ENCODE measurements at places on chromosomes 6 and 20.

- no peak for DNase-seq
Measured at GRCh38 chr6:137115658-137116057, 57.8 kb downstream of the IL22RA2 start.

GRCh38 chr6:149221774-149222070, 95.8 kb upstream of the TAB2 start:
- no peak for DNase-seq

DNA sequence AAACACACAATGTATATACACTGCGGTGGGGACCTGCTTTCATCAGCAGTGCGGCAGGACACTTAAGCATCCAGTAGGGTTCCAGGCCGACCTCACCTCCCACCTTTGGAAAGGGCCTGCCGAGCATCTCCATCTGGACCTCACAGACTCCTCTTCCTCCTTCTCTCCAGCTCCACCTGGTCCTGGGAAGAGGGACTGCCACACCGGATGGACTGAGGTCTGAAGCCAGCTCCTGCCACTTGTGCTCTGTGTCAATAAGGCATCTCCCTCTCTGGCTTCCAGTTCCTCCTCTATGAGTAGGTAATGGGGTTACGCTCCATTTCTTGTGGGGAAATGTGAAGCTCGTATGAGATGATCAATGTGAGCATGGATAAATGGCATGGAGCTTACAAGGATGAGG, 19.1 kb upstream of the NNAT start:
- no peak for DNase-seq

DNA sequence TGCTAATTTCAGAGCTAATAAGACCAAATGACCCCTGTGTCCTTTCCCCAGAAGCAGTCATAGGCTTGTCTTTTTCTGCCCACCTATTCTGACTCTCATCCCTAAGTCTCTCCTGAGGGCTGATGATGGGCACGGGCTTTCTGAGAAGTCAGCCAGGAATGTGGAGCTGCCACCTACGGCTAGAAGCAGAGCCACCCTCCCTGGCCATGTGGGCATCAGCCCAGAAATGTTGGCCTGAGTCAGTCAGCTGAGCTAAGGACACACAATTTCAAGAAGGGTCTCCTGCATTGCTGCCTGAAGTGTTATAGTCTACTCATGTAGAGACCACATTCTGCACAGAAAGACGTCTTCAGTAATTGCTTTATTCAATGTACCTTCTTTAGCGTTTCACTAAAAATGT, 17.1 kb downstream of the MYLIP start:
- DNase-seq: no peak

GRCh38 chr20:63452821-63453523, 19.5 kb downstream of the KCNQ2 start:
- DNase-seq: no peak

GRCh38 chr6:35569011-35569461, 56.3 kb upstream of the TULP1 start:
- peak; percentile 10 for DNase-seq

DNA sequence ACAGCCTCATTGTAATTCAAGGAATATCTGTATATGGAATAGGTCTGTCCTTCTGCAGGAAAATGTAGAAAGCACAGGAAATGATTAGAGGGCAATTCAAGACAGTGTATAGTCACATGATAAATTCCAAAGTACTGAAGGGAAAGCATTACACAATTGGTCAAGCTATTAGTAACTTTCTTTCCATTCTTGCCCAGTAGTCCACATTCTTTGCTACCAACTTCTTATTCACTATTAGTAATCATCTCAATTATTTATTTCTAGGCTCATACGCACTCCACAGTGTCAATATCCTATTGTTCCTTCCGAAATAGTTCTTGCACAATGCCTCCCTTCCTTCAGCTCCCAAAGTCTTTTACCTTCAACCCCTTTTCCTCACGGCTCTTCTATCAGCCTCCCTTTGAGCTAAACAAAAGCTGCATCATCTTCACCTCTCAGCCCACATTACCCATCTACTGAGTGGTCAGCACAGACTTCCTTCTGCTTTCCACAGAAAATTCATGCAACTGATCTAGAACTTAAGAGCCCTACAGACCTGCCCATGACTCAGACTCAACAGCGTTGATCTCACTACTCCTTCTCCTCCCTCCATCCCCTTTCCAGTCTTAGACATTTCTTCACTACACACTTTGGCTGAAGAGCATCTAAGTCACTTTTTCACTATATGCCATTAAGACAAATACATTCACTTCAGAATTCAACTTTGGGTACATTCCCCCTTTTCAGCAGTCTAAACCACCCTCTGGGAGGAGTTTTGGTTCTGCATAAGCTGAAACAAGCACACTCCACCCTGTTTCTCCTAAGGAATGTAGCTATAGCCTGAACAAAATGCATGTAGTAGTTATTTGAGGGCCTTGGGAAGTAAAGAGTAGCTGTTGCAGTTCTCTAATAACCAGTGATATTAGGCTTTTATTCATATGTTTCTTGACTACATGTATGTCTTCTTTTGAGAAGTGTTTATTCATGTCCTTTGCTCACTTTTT, 157.9 kb downstream of the KIF16B start:
- DNase-seq: no peak

DNA sequence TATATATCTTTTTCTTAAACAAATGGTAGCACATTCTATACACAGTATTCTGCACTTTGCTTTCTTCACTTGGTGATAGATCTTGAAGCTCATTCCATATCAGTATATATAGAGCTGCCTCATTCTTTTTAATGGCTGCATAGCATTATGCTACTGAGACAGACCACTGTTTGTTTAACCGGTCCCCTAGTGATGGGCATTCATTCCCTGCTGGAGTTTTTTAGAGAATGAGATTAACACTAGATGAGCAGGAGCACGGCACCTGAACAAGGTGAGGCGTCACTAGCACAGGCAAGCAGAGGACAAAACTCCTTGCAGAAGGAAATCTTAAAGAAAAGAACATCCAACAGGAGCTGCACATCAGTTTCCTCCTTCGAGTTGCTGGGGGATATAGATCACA, 69.6 kb downstream of the GNAS-AS1 start:
- DNase-seq: no peak

DNA sequence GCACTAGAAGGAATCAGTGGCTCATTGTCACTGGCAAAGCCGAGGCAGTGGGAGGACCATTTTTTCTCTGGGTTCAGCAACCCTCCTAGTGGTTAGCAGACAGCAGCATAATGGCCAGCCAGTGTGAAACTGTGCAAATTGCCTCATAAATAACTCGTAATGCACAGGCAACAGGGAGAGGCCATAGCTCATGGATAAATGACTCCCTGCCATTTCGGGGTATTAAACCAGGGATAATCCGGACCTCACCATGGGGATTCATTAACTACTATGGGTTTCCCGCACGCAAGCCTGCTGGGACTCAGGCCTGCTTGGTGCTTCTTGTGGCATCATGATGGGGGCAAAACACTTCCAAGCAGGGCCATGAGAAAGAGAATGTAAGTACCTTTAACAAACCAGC, 158.2 kb upstream of the CHD6 start:
- no peak for DNase-seq
